ENCODE measurements at places on chromosomes 12 and 14.

DNA sequence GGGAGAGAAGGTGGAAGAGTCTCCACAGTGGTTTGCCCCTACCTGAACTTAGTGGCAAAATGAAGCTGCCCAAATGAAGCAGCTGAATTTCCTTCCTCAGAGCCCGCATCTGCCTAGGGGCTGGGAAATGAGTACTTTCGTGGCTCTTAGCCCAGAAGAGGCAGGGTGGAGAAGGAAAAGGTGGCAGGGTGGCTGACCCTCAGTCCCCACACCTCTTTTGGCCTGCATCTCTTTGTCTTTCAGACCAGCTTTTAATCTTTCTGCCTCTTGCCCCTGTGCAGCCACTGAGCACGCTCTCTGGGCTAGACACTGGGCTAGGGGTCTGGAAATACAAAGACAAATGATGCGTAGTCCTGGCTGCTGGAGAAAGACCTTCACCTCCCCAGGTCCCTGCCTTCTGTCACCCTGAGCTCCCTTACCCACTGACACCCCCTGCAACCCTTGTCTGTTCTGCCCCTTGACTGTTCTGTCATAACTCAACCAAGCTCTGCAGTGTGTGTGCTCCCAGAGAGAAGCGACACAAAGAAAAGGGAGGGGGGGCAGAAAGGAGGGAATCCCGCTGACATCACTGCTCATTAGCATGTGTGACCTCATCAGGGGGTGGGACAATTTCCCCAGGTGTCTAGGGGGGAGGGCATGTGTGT lies 371 bp upstream of the REM2 start:
- no peak for DNase-seq

DNA sequence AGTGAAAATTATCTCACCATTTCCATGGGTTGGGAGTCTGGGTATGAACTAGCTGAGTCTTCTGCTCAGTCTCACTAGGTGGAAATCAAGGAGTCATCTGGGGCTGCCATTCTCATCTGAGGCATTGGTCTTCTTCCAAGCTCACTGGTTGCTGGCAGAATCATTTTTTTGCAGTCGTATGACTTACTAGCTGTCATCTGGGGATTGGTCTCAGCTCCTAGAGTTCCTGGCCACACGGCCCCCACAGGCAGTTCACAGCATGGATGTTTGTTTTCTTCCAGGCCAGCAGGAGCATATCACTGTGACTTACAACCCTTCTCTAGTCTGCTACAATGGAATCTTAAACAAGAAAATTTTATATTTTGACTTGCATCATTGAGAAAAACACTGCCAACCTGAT lies 18.6 kb upstream of the OR10AD1 start:
- DNase-seq = no peak

DNA sequence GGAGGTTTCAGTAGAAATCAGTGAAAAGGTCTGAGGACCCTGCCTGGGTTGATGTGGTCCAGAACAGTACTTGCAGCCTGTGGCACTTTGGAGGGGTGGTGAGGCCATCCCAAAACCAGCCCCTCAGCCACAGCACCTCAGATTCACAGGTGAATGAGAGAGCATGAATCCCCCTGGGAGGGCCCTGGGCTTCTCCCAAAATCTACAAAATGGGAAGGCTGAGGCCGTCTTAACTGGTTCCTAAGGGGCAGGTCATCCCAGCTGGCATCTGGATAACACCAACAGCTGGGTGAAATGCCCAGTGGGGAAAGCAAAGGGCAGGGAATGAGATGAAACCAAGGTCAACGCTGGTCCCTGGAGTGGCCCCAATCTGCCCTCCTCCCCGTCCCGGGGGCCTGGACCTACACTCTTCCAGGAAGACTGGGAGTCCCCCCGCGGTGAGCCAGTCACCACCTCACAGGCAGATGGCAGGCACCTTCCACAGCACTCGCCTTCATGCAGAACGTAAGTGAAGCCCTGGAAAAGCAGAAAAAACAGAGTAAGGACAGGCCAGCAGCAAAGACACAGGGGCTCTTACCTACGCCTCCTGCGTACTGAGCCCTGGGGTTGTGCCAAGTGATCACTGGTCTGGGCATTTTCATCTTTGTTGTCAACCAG lies 26.3 kb upstream of the ANO2 start:
- no peak for DNase-seq

- DNase-seq = no peak
These were observed 415.2 kb upstream of the GARIN6 start for GRCh38 chr12:99232324-99232723.

DNA sequence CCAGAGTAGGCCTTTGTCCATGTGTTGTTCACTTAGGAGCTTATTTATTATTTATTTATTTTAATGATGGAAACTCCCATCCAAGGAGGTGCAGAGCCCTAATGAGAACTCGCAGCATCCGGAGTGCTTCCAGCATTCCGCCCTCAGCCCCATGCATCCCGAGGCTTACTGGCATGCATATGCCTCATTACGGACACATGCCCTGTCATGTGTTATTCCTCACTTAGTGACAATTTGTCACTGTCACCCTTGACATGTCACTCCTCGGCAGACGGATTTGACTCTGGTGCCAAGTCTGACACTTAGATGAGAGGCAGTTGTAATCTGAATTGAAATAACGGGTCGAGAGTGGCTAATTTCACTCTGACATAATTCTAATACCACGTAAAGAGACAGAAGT lies 132.8 kb downstream of the VRK1 start:
- no peak for DNase-seq

DNA sequence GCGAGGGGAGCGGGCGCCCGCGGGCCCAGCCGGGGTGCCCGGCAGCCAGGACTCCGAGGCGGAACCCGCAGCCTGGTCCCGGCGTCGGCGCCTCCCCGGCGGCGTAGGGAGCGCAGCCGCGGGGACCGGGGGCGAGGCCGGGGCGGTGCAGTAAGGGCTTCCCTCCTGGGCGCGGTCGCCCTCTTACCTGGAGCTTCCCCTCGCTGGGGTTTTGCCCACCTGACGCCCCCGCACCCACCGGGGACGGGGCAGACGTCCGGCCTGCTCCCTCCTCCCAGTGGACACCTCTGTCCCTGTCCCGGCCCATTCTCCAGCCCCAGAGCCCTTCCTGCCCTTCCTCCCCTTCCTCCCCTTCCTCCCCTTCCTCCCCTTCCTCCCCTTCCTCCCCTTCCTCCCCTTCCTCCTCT lies 413 bp upstream of the TUBA1C start:
- DNase-seq = no peak
